ENCODE measurements at places on chromosomes 7 and 10. TPM values are rescaled to one million over a fixed set of nuclear protein-coding genes. Genes with fewer than 3 reads are reported as not detected.

DNA sequence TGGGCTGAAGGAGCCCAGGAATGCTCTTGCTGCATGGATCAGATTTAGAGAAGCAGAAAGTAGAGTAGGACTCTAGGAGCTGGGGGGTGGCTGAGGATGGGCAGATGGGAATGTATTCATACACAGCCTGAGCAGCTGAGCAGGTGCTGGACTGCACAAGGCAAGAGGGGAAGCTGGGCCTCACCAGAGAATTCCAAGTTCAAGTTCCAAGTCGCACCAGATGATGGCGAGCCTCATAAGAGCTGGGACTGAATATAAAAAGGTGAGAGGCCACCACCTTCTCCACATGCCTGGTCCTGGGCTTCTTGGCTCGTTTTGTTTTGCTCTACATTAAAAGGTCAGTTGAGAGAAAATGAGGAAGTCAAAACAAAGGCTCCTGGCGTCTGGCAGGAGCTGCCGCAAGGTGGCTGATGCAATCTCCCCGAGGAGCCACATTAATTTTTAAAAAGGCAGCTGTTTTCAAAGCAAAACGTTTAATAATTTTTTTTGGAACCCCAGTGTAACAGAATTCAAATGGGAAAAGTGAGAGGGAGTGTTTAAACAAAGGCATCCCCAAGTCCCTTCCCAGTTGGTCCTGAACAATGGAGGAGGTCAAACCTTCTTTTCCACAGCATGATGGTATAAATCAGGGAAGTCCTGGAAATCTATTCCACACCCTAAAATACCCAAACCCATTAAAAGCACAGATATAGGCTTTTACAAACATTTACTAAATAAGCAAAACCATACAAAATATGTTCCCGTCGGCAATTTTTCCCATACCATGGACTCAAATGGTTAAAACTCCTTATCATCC lies 9.5 kb downstream of the CYREN start:
- DNase-seq, result peak; percentile 58

GRCh38 chr10:33618196-33618595 lies 283.7 kb upstream of the NRP1 start:
- no peak for DNase-seq

DNA sequence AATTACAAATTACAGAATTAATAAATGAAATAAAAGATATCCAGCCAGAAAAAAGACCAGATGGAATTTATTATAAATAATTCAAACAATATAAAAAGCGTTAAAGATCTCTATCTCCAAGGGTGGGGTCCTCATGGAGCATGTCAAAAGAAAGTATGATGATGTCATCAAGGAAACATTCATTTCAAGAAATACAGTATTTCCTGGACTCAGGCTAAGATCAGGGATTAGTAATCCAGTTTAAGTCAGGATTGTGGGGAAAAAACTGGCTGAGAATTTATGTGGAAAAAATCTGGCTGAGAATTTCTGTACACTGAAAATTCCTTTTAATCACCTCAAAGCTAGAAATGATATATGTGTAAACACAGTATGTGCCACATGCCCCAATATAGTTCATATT lies 1075.3 kb downstream of the XPNPEP1 start:
- no peak for DNase-seq

- DNase-seq, result no peak
Measured at GRCh38 chr10:79063661-79064492, 4.9 kb upstream of the ZMIZ1 start.

DNA sequence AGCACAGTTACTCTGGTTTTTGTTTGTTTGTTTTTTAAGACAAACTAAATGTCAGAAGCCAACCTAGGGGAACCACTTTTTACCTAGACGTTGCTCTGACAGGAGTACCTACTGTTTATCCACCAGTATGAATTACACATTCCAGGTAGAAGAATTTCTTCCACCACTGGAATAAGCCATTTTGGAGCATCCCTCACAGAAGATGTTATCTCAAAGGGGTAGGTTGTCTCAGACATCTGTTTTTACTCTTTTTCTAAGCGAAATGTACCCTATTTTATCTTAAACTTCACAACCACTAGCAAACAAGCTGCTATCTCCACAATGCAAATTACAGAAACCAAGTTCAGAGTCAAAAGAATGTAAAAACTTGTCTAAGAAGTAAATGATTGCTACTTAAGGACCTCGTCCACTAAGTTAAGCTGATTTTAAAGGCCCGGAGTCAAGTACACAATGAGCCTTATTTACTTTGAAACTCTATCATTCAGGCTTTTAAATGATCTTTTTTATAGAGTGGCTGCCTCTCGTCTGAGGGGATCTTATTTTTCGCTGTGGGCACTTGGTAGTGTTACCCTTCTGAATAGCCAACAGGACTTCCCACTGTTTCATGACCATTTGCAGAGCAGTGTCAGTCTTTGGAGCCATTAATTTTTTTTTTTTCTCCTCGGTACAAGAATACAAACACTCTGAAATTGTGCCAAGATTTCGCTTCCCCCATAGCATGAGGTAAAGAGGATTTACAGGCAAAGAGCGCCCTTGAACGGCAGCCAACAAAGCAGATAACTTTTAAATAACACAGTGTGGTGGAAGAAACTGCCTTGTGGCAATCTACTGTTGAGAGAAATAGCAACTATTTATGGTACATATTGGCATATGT lies 15.7 kb upstream of the ARMC3 start:
- DNase-seq, result peak; percentile 27

DNA sequence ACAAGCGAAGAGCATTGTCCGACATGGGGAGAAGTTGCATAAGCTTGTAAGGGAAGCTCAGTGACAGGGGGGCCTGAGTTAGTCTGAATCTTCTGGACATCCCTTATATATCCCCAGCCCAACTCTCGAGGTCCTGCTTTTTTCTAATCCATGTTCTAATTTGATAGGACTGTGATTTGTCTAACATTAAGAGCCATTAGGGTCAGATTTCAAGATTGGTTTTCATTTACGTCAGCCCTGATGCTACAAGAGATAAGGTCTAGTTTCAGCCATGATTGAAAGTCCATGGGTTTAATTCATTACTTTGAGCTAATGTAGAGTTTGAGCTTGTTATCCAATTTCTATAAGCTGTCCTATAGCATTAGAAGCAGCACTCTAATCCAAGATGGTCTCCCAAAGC lies 20.3 kb downstream of the TLX1 start:
- DNase-seq, result no peak

DNA sequence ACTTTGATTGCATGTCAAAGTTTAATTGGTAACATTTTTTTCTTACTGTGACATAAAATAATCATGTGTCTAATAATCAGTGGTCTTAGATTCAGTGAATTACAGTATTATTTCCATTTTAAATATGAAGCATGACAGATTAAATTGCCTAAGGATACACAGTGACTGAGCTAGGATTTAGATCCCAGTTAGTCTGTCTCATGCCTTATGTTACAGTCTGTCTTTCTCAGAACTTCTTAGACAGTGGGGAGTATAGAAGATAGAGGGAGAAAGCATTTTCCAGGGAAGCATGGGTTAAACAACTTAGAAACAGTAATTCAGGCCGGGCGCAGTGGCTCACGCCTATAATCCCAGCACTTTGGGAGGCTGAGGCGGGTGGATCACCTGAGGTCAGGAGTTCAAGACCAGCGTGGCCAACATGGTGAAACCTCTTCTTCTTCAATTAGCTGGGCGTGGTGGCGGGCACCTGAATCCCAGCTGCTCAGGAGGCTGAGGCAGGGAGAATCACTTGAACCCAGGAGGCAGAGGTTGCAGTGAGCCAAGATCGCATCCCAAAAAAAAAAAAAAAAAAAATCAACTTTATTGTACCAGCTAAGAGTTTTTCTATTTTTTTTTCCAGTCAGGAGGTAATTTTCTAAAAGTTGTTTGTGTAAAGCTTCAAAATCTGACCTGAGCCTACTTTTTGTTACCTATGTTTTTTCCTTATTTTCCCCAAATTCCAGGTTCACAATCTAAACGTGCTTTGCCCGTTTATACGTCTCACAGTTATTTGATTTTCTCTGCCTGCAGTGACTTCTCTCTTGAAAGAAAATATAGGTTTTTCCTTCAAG lies 3.3 kb downstream of the CASD1 start:
- DNase-seq, result no peak

NRCAM gene
- 0.61 TPM for total RNA-seq

KCNIP2 gene
- total RNA-seq, result 1.2 TPM

GNG11 gene
- total RNA-seq, result not detected

NYAP1 gene
- total RNA-seq, result 0.03 TPM
